ENCODE measurements at places on chromosomes 5 and 9.
A peak's percentile ranks its signal among the peaks of the same experiment; 100 is the strongest.

DNA sequence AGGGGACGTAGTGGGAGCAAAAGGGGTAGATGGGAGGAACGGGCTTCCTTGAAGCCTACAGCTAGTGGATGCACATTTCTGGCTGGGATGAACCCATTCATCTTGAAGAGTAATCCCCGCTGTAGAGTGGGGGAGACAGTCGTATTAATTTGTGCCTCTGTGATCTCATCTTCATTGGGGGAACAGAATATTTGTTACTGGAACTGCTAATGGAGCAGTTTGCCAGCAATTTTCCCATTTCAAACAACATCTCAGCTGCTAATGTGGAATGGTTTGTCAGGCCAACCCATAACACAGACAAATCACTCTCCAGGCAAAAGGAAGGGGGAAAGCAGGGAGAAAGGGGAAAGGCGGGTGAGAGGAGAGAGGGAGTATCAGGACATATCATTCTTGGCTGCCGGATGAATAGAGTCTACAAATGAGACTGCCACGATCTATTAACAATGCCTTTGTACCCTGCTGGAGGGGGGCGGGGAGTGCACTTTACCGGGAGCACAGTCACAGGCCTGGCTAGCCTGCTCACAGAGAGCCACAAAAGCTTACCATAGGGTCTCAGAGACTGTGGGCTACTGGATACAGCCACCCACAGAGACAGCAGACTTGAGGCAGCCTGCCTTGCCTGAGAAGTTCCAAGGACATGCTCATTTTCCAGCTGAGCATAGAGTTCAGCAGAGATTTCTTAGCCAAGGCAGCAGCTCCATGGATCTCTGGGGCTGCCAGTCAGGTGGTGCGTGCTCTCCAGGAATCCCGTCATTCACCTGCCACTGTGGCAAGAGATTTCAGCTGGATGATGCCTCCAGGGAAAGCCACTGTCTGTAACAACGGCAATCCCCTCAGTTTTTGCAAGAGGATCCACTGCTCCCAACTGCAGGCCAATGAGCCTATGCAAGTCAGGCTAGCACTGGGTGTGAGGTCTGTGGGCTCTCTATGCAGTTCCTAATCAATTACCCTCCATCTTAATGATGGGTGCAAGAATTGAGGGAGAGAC, 217.7 kb upstream of the PANK3 start:
- no peak for DNase-seq

DNA sequence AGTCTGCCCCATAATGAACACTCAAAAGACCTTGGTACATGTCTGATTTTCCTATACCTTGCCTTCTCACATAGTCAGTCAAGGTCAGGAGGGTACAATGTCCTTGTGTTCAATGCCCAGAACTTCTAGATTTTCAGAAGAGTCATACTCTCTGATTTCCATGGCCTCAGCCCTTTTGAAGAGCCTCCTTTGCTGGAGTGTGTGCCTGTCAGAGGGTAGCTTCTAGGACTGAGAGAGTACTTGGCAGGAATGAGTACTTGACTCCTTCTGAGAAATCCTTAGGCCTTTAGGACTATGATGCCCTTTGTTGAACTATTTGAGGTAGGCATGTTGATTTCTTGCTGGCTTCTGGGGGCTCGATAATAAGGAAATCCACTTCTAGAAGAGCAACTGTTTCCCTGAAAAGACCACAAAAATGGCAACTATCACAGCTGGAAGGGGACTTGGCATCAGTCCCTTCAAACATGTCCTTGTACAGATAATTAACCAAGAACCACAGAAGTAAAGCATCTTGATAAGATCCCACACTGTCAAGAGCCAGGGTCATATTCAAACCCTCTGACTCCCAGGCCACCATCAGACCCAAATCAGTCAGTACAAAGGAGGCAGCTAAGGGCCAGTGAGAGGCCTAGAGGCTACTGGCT, 10.6 kb upstream of the MEGF9 start:
- DNase-seq: no peak

- no peak for DNase-seq
Measured at GRCh38 chr9:136160381-136160841, 41.7 kb upstream of the TMEM250 start.

GRCh38 chr5:169746147-169746694, 109.1 kb downstream of the DOCK2 start:
- no peak for DNase-seq

DNA sequence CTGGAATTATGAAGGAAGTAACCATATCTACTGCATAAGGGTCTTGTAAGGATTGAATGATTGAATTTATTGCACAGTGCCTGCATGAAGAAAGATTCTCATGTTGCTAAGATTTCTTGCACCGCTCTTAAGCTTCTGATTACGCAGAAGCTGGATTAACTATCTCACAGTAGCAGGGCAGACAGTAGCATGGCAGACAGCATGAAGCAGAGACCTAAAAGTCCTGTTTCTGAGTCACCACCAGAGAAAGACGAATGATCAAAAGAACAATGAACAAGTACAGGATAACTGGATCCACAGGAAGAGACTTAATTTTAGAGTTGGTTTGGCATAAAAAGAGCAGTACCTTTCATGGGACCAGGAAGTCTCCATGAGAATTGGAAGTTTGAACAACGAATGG, 142.4 kb downstream of the MAPKAP1 start:
- no peak for DNase-seq

- DNase-seq: no peak
Measured at GRCh38 chr5:42064821-42065220, 139.7 kb downstream of the FBXO4 start.

- no peak for DNase-seq
Measured at GRCh38 chr9:14412775-14413174, 98.8 kb upstream of the NFIB start.

DNA sequence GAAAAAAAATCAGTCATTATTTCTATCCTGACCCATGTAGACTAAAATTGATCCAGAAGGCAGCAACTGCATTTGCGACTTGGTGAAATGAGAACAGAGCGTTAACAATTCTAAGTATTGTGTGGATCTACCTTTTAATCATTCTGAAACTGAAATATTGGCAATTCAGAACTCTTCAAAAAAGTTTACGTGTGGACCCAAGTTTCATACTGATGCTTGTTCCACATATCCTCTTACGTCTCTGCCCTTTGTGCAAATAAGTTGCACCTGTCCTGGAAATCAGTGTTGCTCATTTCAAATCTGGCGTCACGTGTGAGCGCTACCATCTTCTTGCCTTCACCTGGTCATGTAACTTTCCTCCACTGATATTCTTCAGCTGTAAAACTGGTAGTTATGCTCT, 74.7 kb downstream of the NTRK2 start:
- DNase-seq: no peak

DNA sequence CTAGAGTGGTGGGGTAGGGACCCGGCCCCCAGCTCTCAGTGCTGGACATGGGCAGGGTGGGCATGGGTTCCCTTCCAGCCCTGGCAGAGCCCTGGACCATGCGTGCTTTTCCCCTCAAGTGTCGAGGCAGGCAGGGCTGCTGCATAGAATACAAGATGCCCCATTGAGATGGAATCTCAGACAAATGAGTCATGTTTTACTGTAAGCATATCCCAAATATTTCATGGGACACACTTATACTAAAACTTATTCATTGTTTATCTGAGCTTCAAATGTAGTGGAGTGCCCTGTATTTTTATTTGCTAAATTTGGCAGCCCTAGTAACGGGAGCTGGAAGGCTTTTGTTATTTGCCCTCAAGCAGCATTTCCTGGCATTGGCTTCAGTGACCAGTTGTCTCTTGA, 3.2 kb upstream of the RNU6ATAC start:
- no peak for DNase-seq

GRCh38 chr9:134403292-134403681, 77.0 kb downstream of the RXRA start:
- DNase-seq: no peak

DNA sequence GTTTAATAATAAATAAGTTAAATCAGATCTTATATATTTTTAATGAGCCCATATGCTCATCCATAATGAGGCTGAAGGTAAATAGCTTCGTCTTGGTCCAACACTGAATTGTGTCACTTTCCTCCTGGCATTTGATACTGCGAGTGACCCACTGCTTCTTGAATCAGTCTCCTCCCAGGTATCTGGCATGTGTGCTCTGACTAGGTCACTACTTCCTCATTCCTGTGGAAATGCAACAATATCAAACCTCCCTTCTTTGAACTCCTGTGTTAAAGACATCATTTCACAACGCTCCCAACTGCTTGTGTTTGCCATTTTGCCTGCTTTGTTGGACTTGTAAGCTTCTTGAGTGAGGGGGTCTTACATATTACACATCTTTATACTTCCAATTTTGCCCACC, 157.7 kb downstream of the SLC24A2 start:
- DNase-seq: no peak

- no peak for DNase-seq
Measured at GRCh38 chr9:11833056-11833455, 860.1 kb upstream of the TYRP1 start.

DNA sequence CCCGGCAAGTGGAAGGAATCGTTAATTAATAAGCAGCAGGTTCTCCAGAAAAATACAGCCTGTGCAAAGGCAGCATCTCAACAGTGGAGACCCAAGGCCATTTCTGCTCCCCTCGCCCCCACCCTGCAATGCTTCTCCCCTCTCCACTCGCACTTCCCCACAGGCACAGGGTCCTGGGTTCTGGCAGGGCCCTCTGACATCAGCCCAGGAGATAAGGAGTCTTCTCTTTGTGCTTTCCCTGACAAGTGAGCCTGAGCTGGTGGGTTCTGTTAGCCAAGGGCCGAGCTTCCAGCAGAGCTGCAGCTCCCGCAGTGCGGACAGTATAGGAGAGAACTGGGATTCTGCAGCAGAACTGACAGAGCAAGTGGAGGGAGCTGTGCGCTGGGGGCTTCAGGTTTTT, 257.5 kb downstream of the NSG2 start:
- DNase-seq: no peak

DNA sequence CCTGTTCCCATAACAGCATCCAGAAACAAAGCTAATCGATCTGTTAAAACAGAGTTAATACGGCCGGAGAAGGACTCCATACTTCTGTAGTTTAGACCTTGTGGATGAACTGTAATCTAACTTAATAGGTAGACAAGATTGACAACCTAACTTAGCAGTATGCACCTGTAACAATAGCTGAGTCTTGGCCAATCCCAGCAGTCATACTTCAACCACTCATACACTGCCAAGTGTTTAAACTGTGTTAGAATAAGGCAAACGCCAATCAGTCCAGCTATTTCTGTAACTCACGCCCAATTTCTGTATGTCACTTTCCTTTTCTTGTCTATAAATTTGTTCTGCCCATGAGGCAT, 33.7 kb upstream of the MACIR start:
- DNase-seq: no peak

DNA sequence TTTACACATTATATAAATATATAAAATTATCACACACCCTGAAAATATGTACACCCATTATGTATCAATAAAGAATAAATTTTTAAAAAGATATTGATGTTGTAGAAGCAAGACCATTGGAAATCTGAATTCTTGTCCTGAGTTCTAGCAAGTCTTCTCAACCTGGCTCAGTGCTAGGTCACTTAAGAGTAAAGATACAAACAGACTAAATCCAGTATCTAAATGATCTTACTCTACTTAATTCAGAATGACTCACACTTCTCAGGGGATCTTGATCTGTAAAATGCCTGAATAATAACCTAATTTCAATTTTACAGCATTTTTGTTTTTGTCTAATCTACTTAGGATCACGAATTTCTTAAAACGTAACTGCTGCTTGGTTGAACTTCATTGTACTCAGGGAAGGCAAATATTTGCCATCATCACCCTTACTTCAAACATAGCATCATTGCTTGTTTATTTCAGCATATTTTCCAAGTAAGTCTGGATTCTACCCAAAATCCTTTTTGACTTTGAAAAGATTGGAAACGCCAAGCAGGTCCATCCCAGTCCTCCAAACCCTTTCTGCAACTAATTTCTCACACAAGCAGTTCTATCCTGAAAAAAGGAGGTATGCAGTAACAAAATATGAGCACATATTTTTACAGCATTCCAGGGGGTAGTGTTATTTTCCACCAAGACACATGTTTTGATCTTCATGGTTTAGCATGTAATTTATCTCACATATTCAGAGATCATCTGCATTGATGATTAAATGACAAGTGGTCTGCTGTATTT, 582.6 kb downstream of the PSAT1 start:
- no peak for DNase-seq

DNA sequence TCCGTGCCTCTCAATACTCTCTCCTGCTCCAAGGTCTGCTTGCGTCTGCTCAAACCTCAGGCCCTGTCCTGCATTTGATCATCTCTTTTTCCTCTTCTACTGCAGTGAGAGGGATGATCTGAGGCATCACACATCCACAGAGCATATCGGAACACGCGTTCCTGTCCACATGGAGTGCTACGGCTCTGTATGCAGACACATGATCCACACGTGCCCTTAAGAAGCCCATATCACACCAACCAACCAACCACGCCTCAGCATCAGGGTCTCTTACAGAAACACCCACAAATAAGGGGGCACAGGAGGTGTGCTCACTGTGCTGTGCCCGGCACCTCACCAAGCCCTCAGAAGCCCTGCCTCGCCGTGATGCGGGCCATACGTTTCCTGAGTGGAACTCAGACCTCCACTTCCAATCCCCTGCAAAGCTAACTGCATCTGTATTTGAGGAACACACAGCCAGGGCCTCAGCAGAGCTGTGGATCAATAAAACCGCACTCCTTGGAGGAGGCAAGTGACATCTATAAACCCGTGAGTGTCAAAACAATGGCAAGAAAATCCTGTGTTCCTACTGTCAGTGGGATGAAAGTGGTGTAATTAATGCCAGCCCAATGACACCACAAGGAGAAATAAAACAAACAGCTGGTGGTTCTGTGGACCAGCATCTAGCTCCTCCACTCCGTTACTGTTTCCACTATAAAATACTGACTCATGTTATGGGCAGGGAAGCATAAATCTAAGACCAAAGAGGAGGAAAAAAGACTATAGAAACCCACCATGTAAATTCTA, 40.4 kb downstream of the AK8 start:
- DNase-seq: no peak

GRCh38 chr5:133496631-133497030, 115.7 kb downstream of the FSTL4 start:
- DNase-seq: no peak

- DNase-seq: peak; percentile 64
Measured at GRCh38 chr5:40623480-40624420, 56.0 kb upstream of the PTGER4 start.

GRCh38 chr9:128275198-128276007, at the start of gene GOLGA2:
TSS of gene GOLGA2 (minus strand) at chr9:128276007. CDS start at chr9:128275976, 31 bp downstream.
- peak; percentile 29 for DNase-seq

All from SW480 (cell line).